ENCODE measurements at places on chromosomes 4 and X. TPM values are rescaled to one million over a fixed set of nuclear protein-coding genes. Genes with fewer than 3 reads are reported as not detected.

The PPP4R3C gene
- total RNA-seq, result not detected

The TEX13C gene
- total RNA-seq, result not detected

The ITGB1BP2 gene
- total RNA-seq, result 0.51 TPM

The CXCL8 gene
- 1.3 TPM for total RNA-seq

The CCDC160 gene
- total RNA-seq, result 0.17 TPM

The WNK3 gene
- 0.51 TPM for total RNA-seq

The DMRTC1 gene
- not detected for total RNA-seq

The LDB2 gene
- total RNA-seq, result 40.6 TPM

The TMEM47 gene
- 128 TPM for total RNA-seq

The ARMCX6 gene
- 32.9 TPM for total RNA-seq

The ZNF630 gene
- total RNA-seq, result 2.1 TPM

The TMSB15C gene
- 2.6 TPM for total RNA-seq
